ENCODE measurements at places on chromosomes 7 and 10.

DNA sequence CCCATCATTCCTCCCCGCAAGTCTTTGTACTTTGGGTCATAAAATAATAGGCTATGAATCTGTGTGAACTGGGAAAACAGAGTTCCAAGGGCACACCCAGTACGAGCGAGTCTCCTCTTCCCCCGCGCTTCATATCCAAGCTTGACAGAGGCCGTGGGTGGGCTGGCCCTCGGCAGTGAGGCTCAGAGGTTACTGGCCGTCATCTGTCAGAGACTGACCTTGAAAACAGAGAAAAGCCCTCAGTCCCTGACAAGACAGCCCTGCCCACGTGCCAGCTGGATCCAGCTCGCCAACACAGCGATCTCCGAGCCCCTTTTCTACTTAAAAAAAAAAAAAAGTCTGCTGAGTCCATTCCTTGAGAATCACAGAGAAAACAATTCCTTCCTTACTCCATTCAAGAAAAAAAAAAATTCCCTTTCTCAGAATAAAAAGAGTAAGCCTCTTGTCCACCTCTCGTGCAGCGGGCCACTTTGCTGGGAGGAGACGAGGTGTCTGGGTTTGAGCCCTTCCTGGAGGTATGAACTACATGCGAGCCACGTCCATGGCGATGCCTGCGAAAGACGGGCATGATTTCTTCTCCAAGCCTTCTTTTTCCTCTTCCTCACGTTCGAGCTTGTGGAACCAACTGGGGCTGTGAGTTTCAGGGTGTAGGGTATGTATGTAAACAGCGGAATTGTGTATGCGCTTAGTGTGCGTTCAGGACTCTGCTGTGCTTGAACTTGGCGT, 744 bp upstream of the BICC1 start:
- no peak for DNase-seq

GRCh38 chr10:3350205-3350604, 177.6 kb upstream of the PITRM1 start:
- no peak for DNase-seq

DNA sequence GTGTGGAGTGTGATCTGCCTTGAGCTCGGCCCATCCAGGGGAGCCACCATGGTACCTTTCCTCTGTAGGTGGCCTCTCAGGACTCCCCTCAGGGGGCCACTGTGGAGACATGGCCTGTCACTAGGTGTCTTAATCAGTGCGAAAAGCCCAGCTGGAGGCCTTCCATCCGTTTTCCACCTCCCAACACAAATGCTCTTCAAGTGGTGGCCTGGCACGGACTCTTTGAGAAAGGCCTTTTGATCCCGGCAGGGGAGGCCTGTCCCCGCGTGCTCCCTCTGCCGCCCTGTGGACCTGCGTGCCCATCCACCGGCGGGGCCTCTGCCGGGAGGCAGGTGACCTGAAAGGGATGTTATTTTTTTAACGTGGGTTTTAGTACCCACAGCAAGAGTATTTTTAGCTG, 149.5 kb downstream of the RGS10 start:
- DNase-seq, result no peak

- DNase-seq, result no peak
Measured at GRCh38 chr10:45561952-45562351, 110.6 kb downstream of the ZFAND4 start.

DNA sequence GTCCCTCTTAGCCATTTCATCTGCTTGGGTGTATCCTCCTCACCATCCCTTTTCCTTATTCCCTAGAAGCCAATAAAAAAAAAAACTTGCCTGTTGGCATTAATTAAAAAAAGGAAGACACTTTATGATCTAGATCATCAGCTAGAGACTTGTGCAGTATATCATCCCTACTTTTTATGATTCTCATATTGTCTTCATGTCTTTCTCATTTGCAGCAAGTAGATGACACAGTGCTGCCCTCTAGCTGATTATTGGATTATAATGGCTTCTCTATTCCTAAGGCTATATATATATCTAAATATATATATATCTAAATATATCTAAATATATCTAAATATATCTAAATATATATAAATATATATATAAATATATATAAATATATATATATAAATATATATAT, 272.4 kb upstream of the LRGUK start:
- DNase-seq, result peak; percentile 7

GRCh38 chr7:39880556-39880955, 69.5 kb upstream of the CDK13 start:
- no peak for DNase-seq

GRCh38 chr7:100895956-100896731, 456 bp upstream of the ACHE start:
- DNase-seq, result peak; percentile 73

DNA sequence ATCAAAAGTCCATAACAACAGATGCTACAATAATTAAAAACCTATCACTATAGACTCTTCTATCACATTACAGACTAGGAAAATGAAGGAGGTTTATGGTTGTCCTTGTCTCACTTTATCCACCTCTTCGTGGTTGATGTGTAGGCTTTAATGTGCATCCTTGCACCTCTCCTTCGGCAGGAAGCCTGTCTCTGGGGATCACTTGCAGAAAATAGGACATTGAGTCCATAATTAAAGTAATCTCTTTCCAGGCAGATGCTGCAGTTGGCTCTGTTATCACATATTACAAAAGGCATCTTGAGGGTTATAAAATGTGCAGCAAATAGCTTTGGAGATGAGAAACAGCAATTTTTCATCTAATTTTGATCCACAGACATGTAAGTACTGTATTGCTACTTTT, 168.4 kb downstream of the RELN start:
- DNase-seq, result no peak

DNA sequence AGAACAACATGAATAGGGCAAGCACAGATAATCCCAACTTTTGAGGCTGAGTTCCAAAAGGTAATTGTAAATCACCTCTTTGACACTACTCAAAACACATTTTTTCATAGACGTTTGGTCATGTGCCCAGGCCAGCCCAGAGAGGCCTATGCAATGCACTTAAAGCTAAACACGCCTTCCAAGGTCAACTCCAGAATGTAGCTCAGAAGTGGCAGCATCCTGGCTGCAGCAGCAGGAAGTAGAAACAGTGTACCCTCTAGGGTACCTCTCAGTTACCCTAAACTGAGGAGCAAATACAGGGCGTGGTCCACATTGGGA, 58.7 kb downstream of the OSBPL3 start:
- DNase-seq, result no peak

DNA sequence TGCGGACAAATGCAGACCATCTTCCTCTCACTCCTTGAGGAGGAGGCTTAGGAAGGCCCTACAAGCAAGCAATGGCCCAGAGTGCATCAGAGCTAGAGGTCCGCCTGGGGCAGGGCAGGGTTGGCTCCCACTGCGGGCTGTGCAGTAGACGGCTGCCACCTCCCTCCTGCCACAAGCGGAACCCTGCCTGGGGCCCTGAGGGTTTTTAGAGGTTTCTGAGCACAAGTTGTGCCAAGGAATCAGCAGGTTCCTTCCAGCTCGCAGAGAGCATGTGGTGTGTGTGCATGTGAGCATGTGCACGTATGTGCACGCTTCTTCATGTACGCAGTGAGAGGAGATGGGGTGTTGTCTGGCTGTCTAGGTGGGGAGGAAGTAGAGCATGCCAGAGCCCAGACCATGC, 25.9 kb upstream of the SMARCD3 start:
- DNase-seq, result no peak

DNA sequence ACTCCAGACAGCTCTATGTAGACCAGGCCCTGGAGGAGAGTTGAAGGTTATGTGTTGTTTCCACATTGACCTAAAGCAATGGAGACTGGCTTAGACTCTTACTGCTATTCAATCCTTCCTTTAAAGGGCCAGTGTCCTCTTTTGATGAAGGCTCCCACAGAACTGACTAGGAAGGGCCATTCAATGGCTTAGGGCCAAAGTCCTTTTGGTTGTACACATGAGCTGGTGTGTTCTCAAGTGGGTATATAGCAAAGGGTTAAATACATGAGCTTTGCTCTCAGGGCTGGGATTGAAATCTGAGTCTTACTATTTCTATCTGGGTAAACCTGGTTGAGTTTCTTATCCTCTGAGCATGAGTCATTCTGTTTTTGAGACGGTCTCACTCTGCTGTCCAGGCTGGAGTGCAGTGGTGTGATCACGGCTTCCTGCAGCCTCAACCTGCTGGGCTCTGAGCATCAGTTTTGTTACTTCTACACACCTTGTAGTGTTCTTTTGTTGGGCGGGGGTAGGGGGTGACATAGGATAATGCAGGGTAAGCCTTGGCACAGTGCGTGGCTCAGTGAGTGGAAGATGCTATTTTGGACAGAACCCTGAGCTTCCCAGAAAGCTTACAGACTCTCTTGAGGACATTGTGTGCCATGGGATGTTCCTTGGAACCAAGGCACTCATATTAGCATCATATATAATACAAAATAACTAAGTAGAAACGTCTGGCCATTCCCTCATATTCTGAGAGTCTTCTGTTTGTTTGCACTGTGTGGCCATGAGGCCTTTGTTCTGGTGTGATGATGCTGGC, 90.1 kb downstream of the ABCC2 start:
- DNase-seq, result no peak

- DNase-seq, result no peak
Measured at GRCh38 chr7:51666751-51667150, 350.1 kb upstream of the COBL start.

GRCh38 chr10:15814565-15814964, 45.7 kb downstream of the MINDY3 start:
- no peak for DNase-seq

Data from hematopoietic multipotent progenitor cell treated with erythropoietin and hydrocortisone succinate and interleukin-3 and kit ligand, for 15 days (in vitro differentiated cells).